MG63 (cell line): ENCODE measurements at places on chromosomes 11 and 22. TPM values are rescaled to one million over a fixed set of nuclear protein-coding genes. Genes with fewer than 3 reads are reported as not detected.

The NXPE1 gene
- not detected in 2 replicates for total RNA-seq

The POLDIP3 gene
- 16.3 and 17.7 TPM in 2 replicates for total RNA-seq

The SNX32 gene
- total RNA-seq: 0.43 TPM in 1 of 2 replicates, not detected in the other

DNA sequence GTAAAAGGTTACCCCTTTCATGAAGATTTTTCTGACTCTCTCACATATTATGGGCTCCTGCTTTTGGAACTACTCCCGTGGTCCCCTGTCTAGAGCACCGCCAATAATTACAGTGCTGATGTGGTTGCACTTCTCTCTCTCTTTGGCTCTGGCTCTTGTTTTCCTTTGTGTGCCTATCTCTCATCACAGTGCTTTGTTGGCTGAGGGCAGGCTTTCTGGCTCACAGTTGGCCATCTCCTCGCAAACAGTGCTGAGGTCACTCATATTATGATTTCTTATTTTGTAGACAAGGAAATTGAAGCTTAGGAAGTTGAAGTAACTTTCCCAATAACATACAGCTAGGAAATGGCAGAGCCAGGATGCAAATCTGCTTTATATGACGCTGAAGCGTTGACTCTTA lies 192.5 kb downstream of the DDX10 start:
- peak; percentile 36 for DNase-seq

The USP2 gene
- total RNA-seq: 2.1 TPM in 1 of 2 replicates, not detected in the other

DNA sequence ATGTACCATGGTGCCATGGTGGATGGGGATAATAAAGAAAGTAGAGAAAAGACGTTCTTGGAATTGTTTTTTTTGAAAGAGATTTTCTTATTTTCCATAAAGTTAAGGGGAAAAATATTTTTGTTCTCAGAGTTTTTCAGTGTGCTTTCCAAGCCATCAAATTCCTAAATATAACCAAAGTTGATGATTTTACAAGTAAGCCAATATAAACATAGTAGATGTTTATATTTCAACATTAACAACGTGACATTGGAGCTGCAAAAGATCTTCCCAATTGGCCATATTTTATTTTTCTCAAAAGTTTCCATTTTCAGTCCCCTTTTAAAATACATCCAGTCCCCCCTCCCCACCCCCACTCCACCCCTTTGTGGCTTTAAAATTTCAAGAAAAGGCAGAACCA lies 80.9 kb upstream of the PICALM start:
- DNase-seq: no peak

The MUC2 gene
- not detected in 2 replicates for total RNA-seq

DNA sequence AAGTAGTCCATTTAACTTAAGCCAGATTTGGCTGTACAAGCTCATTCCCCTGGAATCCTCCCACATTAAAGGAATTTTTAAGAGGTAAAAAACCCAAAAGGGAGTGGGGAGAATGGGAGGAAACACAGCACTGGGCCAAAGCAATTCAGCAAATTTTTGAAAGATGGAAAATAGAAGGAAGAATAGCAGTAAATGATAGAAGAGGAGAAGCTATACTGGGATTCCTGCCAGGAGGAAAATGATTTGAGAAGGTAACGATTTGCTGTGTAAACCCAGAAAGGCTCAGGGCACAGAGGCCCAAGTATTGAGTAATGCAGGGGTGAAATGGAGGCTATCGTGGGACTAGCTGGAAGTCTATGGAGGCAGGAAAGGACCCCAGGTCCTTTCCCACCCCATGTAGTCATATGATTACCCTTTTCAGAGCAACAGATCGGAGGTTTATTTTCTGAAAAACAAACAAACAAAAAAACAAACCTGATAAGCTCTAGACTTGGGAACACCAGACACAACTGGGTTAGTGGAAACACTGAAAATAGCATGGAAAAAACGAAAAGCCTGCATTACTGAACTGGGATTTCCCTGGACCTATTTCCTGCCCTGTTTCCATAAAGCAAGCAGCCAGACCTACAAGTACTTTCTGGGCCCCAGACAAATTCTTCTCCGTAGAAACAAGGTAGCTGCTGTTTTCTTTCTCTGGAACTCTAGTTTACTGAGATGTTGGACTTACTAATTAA lies 140.0 kb downstream of the SWAP70 start:
- DNase-seq: peak; percentile 37

The APOBEC3B gene
- 3.6 and 4.5 TPM in 2 replicates for total RNA-seq

- DNase-seq: no peak
Observed at GRCh38 chr22:41732096-41732772, 32.9 kb downstream of the MEI1 start.

The TST gene
- total RNA-seq: 29.6 and 52.6 TPM in 2 replicates

GRCh38 chr11:111937461-111937769 lies 272 bp downstream of the DIXDC1 start:
- no peak for DNase-seq

DNA sequence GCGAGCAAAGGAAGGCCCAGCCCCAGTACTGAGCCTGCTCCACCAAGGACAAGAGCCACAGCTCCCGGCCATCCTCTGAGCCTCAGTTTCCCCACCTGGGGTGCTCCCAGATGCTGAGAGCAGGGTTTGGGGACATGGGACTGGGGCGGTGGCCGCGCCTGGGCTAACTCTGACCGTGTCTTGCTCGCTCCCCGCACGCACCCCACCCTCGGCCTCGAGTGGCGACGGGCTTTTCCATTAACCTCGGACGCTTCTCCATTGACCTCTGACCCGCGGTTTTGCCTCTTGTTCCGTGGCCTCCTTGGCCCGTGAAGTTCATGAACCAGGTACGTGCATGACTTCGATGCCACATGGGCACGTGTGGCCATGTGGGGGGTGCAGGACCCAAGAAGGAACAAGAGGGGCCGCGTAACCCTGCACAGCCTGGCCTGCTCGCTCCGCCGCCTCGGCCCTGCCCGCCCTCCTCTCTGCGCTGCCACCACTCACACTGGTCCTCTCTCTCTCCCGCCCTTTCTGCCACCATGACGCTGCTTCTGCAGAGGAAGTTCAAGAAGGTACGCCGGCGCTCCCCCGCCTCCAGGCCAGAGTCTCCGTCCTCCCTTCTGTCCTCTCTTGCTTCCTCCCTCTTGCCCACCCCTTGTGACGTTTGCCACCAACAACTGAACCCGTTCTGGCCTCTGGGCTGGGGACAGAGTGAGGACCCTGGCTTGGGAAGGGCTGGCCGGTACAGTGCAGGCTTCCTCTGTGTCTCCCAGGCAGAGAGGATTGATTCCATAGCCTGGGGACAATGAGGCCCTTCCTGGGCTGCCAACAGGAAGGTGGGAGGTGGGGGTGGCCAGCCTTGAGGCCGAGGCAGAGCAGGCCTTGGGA lies 6.9 kb downstream of the TNNT3 start:
- no peak for DNase-seq

DNA sequence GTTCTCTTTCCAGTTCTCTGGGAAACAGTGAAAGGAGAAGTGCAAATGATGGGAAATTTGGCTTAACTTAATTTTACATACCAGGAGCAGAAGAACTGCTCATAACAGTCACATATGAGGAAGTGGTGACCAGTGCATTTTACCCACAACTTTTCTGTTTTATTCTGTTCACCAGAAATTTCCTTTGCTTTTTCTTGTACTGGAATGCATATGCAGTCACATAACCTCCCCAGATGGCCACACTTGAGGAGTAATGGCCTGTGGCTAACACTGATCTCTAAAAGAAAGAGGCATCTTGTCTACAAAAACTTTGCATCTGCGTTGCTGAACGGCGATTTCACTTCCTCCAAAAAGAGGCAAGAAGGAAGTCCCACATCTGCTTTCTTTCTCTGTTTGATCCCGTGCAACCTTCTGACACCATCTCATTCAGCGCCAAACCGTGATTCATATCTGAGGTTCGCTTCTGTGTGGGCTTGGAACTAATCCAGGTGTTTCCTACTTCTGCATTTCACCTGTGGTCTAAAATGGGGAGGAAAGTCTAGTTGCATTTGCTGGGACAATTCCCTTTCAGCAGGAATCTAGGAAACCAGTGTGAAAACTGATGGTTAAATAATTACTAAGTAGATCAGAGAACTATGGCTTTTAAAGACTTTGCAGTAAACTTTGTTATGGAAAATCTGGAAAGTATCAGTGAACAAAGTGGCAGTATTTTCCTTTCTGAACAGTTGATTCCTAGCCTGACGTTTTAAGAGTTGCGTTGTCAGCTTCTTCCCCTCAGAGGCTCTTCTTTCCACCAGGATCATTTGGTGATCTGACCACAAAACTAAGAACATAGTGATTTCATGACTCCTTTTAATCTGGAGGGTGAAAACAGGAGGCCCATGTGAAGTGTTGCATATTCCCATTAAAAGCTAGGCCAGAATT lies 4.2 kb upstream of the MPEG1 start:
- DNase-seq: peak; percentile 68

The OR52N4 gene
- not detected in 2 replicates for total RNA-seq

- no peak for DNase-seq
Observed at GRCh38 chr22:40323681-40324171, 22.6 kb upstream of the ADSL start.

- DNase-seq: peak; percentile 78
Observed at GRCh38 chr22:29780748-29781676, 13.8 kb downstream of the UQCR10 start.

DNA sequence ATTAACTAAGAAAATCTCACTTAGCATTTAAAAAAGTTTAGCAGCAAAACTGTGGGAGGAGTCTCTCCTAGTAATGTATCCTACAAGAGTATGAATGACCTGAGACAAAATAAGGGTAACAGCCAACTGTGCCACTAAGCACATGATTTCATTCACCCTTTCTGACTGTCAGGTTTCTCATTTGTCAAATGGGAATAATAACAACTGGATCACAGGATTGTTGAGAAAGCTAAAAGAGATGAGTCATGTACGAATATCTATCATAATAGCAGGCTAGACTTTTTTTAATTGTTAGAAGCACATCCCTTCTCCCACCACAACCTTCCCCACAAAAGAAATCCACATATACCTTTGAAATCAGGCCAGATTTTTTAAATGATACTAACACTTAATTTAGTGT lies 39.5 kb downstream of the MTMR2 start:
- no peak for DNase-seq

GRCh38 chr22:19631899-19632667 lies 82.2 kb upstream of the SEPTIN5 start:
- peak; percentile 33 for DNase-seq

- DNase-seq: no peak
Observed at GRCh38 chr11:126756421-126756820, 244.1 kb downstream of the KIRREL3 start.
